Common myeloid progenitor, CD34-positive (primary cell): ENCODE measurements at places on chromosomes 16 and 17.

DNA sequence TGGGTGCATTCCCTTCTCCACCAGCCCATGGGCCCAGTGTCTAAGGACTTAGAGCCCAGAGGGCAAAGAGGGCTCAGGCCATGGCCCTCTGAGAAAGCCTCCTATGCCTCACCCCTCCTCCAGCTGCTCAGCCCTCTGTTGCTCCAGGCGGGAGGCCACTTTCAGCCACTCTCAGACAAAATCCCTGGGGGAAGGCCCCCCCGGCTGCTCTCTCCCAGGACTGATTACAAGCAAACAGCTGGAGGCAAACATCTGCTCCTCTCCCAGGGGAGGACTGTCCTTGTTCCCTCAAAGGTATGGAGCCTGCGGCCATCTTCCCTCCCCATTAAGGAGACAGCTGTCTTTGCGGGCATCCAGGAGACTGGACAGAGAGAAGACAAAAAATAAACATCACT is 54.9 kb upstream of the DLX4 start:
- H3K27ac ChIP-seq = no peak overlapping the region
- H3K4me1 ChIP-seq = peaks cover 10% of the 10 kb centered on the region
- no peak overlapping the region for H3K4me3 ChIP-seq
- H3K36me3 ChIP-seq = no peaks in the 10 kb centered on the region
- no peaks in the 10 kb centered on the region for H3K27me3 ChIP-seq
- no peak for DNase-seq

DNA sequence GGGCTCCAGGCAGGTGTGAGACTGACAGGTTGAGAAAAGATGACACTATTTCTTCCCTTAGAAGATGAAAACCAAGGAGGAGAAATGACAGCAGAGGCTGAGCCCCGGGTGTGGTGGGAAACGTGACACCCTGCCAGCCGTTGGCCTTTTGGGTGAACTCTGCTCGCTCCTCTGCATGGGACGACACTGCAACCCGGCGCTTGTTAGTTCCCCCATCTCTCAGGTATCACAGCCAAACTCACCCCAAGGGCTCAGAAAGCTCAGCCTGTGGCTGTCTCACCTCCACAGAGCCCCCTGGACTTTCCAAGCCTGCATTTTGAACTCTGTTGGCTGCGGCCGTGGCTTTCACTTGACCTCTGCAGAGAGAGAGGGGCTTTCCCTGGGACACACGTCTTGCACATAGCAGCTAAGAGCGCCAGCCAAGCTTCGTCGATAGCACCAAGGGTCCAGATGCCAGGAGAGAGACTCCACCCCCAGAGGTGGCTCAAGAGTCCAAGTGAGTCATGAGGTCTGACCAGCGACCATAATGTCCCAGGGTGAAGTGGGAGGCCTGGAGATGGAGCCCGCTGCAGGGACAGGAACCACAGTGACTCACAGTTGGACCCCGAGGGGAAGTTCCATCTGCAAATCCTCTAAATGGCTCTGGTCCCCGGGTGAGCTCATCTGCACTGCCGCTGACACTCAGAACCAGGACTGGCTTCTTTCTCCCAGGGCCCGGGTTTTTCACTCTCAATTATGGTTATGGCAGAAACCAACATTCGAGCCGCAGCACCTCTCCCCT is 301.9 kb downstream of the SOX9 start:
- no peaks in the 10 kb centered on the region for H3K27me3 ChIP-seq
- H3K36me3 ChIP-seq = no peaks in the 10 kb centered on the region
- H3K4me1 ChIP-seq = peaks cover 4% of the 10 kb centered on the region
- no peak overlapping the region for H3K27ac ChIP-seq
- H3K4me3 ChIP-seq = no peak overlapping the region

DNA sequence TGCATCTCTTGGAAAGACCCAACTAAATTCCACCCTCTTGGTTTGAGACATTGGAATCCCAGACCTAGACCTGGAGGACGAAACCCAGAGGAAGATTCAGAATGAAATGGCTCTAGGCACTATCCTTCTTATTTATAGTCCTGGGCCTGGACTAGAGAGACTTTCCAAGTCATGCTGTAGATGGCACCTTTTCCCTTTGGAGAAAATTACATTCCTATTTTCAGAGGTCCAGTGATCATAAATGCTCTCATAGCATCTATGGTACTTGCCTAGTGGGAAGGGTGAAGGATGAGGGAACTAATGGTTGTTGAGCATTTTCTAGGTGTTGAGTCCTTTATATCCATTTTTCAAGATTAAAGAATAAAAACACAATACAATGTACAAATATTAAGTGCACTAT is 37.1 kb downstream of the SPACA3 start:
- no peaks in the 10 kb centered on the region for H3K4me1 ChIP-seq
- H3K27me3 ChIP-seq = no peaks in the 10 kb centered on the region
- H3K36me3 ChIP-seq = no peaks in the 10 kb centered on the region

DNA sequence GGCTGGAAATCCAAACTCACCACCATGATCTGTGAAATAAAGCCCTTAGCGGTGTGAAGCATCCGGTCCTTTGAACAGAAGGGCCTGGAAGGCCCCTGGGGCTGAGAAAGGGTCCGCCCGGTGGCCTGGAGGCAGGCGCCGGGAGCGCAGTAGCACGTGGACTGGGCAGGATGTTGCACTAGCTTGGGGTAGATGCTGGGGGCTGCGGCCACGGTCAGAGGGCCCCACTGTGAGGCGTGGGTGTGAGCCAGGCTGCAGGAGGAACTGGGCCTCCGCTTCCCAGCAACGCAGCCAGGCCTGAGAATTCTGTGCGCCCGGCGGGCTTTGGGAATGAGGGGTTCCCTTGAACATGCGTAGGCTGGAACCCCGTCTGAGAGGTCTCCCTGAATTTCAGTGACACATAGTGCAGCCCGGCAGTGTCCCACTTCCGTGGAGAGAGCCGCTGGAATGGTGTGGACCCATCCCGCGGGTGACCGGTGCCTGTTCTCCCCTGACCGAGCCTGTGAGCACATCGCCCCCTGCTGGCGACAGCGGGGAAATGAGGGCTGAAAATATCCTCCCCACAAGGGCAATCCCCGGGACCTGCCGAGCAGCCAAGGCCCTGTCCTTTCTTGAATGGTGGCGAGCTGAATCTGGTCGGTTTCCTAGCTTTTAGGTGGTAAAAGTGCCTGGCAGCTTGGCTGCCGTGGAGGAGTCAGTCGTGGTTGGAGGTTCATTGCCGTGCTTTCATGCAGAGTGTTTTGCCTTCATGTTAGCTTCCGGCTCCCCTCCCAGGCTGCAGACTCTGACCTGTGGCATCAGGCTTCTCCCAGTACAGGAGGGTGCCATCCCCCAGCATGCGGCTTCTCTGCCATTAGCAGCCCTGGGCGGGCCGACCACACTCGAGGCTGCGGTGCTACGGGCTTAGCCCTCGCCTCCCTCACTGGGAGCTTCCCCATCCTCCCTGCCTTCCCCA is 43.8 kb downstream of the DNAJA2 start:
- H3K27ac ChIP-seq = no peak overlapping the region
- DNase-seq = peak; percentile 39
- no peak overlapping the region for H3K4me3 ChIP-seq
- H3K27me3 ChIP-seq = no peaks in the 10 kb centered on the region
- no peaks in the 10 kb centered on the region for H3K4me1 ChIP-seq

GRCh38 chr17:38628441-38628840 is 22.7 kb upstream of the SRCIN1 start:
- H3K4me1 ChIP-seq = no peaks in the 10 kb centered on the region
- H3K4me3 ChIP-seq = no peak overlapping the region
- peaks cover 2% of the 10 kb centered on the region for H3K27me3 ChIP-seq

- no peaks in the 10 kb centered on the region for H3K27me3 ChIP-seq
- no peak overlapping the region for H3K27ac ChIP-seq
- DNase-seq = no peak
- peaks cover 63% of the 10 kb centered on the region for H3K36me3 ChIP-seq
- no peaks in the 10 kb centered on the region for H3K4me1 ChIP-seq
Measured at GRCh38 chr16:29835926-29836325, 15.7 kb downstream of the MVP start.

DNA sequence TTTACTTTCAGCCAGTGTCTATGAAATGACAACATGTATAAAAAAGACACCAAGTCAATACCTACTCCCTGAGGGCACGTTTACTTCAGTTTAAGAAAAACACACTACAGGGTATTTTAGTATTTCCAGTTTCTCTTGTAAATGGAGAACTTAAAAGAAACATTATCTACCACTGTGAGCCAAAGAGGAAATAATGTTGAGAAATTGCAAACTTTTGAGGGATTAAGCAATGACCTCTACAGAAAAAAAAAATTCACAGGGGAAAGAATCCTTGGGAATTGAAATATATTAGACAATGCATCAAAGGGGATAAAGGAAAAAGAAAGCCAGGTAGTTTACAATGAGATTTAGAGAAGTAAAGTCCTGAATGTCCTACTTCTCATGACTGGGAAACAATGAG is 126.0 kb downstream of the KCNJ2 start:
- no peak for DNase-seq
- H3K27me3 ChIP-seq = no peaks in the 10 kb centered on the region
- H3K27ac ChIP-seq = no peak overlapping the region
- no peaks in the 10 kb centered on the region for H3K36me3 ChIP-seq
- H3K4me3 ChIP-seq = no peak overlapping the region

DNA sequence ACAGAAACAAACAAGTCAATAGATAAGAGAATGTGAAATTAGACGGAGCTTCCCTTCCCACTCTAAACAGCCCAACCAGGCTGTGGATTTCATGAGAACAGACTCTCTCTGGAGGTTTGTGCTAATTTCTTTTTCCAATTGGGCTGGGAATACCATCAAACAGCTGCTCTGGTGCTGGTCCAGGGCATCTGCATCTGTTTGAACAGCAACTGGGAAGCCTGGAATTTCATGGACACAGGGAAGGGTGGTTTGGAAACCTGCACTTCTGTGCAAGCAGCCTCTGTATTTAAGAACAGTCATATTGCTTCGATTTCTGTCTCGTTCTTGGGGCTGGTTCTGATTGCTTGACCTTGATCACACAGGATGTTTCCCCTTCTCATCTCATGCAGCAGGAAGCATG is 88.7 kb downstream of the FOXL1 start:
- DNase-seq = no peak
- H3K4me3 ChIP-seq = no peak overlapping the region
- H3K27me3 ChIP-seq = peaks cover 4% of the 10 kb centered on the region
- no peaks in the 10 kb centered on the region for H3K36me3 ChIP-seq
